ENCODE measurements at places on chromosomes 13 and 19. TPM values are rescaled to one million over a fixed set of nuclear protein-coding genes. Genes with fewer than 3 reads are reported as not detected.

Gene NXNL1
- not detected for total RNA-seq

- no peak for DNase-seq
Measured at GRCh38 chr13:40987606-40988280, 31.4 kb downstream of the ELF1 start.

Gene PALM3
- total RNA-seq: 8.1 TPM

Gene TEX26
- not detected for total RNA-seq

Data from type B pancreatic cell (in vitro differentiated cells).